ENCODE measurements at places on chromosomes 3 and 15. TPM values are rescaled to one million over a fixed set of nuclear protein-coding genes. Genes with fewer than 3 reads are reported as not detected.

The SCN11A gene
- not detected for total RNA-seq

DNA sequence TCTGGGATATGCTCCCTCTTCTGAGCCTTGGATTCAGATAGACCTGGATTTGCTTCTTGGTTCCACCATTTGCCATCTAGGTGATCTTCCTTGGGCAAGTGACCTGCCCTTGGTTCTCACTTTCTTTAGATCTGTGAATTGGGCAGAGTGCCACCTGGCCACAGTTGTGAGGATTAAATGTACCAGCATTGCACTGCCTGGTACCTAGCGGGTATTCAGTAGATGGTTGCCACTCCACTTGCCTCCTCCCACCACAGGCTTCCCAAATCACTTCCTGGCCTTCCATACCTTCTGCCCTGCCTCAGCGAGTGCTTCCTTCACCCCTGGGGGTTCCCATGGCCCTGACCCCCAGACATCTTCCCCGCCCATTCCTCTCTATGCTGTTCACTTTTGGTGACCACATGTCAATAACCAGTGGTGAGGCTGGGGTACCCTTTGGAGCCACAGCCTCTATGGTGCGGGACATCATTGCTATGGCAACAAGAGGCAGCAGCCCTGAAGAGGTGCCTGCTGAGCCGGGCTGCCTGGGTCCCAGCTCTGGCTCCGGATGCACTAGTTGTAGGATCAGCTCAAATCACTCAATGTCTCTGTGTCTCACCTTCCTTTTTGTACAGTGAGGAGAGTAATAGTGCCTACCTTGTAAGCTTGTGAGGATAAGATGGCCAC lies 40.5 kb downstream of the CMTM7 start:
- DNase-seq, result no peak

DNA sequence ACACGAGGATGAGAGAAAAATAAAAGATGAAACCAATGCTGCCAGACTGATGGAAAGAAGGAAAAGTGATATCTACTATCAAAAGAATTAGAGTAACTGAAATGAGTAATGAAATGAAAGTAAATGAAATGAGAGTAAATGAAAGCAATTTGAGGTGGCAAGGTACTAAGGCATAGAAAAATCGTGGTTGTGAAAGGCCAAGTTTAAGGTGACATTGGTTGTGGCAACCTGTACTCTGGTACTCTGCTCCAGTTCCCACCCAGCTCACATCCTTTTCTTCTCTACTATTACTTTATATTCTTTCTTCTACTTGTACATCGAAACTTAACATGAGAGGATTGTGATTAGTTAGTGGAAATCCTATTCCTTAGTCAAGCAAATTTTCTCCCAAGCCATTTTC lies 10.1 kb downstream of the RFX7 start:
- DNase-seq, result no peak

- DNase-seq, result no peak
Measured at GRCh38 chr3:58178528-58179234, 32.1 kb downstream of the DNASE1L3 start.

The ADGRG7 gene
- not detected for total RNA-seq

- DNase-seq, result no peak
Measured at GRCh38 chr15:93235926-93236780, 147.1 kb upstream of the RGMA start.

- DNase-seq, result no peak
Measured at GRCh38 chr3:42493126-42493797, 9.2 kb upstream of the VIPR1 start.

GRCh38 chr15:101242999-101243336 lies 8.9 kb downstream of the CHSY1 start:
- no peak for DNase-seq

DNA sequence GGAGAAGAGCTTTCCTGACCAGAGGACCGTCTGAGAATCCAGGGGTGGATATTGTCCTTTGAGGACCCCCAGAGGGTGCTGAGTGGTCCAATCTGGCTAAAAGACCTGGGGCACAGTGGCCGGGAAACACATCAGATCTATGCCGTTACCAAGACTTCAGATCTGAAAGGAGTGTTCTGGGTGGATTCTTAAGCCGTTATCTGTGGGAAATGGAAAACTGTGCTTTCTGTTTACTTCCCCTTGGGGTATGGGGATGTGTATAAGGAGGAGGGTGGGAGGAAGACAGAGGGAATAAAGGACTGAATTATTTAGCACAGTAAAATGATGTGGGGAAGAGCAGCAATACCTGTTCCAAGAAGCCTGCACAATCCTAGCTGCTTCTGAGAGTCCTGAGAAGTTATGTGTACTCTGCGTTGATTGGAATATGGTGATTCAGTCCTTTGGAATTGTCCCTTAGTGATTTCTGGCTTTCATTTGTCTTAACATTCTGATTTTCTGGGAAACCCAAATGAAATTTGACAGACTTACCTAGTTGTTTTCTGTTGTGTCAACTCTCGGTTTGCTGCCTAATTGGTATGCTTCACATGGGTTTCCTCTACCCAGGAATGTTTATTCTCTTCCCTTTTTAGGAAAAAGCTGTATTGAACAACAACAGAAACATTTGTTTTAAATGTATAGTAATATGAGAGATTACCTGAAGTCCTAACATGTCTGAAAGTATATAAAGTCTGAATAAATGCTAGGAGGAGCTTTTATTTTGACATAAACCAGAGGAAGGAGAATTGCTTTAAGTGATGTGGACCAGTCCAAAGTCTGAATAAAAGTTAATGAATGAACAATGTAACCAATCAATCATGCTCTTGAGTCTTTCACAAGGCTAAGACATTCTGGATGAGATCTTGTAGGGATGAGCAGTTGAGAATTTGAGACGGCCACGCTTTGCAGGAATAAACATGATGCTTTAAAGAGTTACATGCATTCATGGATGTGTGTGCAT lies 427.1 kb upstream of the C2CD4B start:
- DNase-seq, result no peak

The HHLA2 gene
- total RNA-seq, result not detected

DNA sequence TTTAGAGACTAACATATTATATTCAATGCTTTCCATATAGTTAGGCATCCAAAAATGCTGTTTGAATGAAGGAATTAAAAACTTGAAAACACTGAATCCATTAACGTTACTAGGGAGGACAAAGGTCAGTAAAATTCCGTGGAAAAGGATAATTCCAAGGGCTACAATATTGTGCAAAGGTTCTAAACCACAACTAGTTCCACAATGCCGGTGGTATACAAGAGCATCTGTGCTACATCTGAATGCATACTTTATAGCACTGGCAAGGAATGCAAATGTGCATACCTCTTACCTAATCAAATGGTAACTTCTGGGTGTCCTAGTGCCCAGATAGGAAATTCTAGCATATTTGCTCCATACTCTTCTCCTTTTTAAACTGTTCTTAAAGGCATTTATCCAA lies 2.2 kb downstream of the ICE2 start:
- DNase-seq, result peak; percentile 19

DNA sequence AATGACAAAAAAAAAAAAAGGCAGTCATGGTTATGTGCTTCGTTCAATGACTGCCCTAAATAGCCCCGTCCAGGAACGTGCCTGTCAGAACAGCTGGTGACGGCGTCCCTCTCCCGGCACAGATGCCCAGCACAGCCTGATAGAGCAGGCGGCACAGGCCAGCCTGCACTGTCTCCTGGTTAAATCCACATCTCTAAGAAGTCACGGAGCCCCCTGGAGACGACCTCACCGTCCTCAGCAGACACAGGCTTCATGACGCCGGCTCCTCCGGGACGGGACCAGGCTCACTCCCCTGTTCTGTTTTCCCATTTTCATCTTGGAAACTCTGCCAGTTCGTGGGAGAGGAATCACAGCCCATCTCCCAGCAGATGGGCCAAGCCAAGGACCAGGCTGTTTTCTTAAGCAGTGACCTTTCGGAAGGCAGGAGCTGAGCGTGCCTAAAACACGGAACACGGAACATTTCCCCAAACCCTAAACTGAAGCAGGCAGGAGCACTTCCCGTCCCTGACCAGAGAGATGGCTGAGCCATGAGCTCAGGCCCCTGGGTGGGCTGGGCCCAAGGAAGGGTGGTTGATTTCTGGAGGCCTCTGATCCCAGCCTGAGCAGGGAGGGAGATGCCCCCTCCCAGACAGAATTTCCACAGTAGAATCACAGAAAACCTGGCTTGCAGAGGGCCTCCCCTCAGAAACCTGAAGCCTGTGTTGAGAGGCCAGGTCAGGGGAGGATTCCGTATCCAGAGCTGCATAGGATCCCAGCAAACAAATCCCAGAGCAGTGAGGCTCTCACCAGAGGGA lies 35.9 kb downstream of the ADCY5 start:
- DNase-seq, result no peak

DNA sequence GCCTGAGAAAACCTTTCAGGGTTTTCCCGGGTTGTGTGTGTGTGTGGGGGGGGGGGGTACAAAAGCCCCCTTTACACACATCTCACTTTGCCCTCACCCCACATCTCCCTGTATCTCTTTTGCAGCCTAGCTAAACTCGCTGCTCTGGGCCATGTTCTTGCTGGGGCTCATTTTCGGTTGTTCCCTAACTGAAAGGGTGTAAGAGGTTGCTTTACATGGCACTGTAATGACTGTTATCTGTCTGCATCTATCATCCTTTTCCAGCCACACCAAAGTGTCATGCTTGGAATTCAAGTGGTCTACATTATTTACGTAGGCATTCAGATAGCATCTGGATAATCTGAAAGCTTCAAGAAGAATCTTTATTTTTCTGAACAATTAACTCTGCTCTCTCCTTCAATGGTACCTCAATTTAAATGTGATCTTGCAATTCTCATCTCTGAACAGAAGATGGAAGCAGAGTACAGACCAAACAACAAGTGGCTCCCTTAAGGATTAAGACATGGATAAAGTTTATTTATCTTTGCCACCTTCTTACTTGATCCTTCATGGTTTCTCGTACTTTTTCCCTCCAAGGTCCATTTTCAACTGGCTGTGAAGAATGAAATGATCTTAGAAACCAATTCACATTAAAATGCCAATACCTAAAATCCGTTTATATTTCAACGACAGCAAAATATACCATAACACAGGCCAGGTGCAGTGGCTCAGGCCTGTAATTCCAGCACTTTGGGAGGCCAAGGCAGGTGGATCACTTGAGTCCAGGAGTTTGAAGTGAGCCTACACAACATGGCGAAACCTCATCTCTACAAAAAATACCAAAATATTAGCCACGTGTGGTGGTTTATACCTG lies 34.9 kb downstream of the DCLK3 start:
- DNase-seq, result peak; percentile 47

DNA sequence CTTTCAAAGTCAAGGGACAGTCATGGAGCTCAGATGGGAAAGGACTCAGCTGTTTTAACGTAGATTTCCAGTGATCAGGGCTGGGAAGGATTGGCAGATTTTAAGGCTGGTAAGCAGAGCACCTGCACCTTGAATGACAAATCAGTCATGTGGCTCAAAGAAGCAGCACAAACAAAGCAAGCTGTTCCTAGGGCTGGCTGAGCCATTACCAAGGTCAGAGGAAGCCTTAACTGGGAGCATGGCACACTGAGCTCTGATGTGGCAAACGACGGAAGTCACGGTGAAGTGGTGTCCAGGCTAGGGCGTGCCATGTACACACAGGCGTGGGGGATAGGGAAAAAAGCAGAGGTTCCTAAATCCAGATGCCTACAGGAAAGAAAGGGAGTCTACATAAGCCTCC lies 84.6 kb upstream of the PFN2 start:
- DNase-seq, result no peak

DNA sequence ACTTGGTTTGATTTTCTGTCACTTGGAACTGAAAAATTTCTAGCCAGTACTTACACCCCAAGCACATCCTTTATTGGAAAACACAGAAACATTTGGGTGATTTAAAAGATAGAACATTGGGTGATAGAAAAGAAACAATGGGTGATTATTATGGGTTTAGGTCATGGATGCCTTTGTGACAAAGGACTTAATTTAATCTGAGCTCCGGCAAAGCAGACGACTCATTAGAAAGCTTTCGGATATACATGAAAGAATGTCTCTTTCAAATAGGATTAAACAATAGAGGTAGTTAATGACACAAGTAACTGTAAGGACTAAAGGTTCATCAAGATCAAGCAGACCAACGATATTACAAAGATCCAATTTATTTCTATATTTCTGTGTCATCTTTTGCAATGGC lies 37.3 kb upstream of the CNTN4 start:
- DNase-seq, result no peak

The WDR93 gene
- not detected for total RNA-seq

- no peak for DNase-seq
Measured at GRCh38 chr3:26655231-26655630, 32.7 kb downstream of the LRRC3B start.

Data from LHCN-M2 (cell line).